Pancreas (tissue), 10 donors: ENCODE measurements at places on chromosomes 7 and 10. TPM values are rescaled to one million over a fixed set of nuclear protein-coding genes. Genes with fewer than 3 reads are reported as not detected.

The ITIH2 gene
- not detected for total RNA-seq

The MDFIC gene
- 10.3 TPM for total RNA-seq

The SORBS1 gene
- total RNA-seq = 14.4 TPM

The LRRC18 gene
- not detected for total RNA-seq

The MGAM2 gene
- 8.9 TPM for total RNA-seq

The MEOX2 gene
- 0.38 TPM for total RNA-seq

The AKR1D1 gene
- not detected for total RNA-seq

The TMEM130 gene
- 1.0 TPM for total RNA-seq

The ANKRD2 gene
- 0.22 TPM for total RNA-seq

GRCh38 chr10:86333826-86334487, 32.6 kb downstream of the GRID1 start:
- no peak overlapping the region for H3K27ac ChIP-seq
- H3K27me3 ChIP-seq = no peaks in the 10 kb centered on the region
- H3K36me3 ChIP-seq = no peaks in the 10 kb centered on the region

- no peak for DNase-seq
- H3K4me1 ChIP-seq = no peaks in the 10 kb centered on the region
- H3K27ac ChIP-seq = no peak overlapping the region
- H3K36me3 ChIP-seq = no peaks in the 10 kb centered on the region
- H3K4me3 ChIP-seq = no peak overlapping the region
These were observed 105.9 kb upstream of the LSM8 start for GRCh38 chr7:118078015-118078414.

GRCh38 chr7:65251851-65252620, 121.6 kb upstream of the ZNF92 start:
- peak overlapping the region; percentile 71 for H3K4me3 ChIP-seq
- no peaks in the 10 kb centered on the region for H3K4me1 ChIP-seq
- peak; percentile 69 for DNase-seq
- H3K27me3 ChIP-seq = no peaks in the 10 kb centered on the region

- no peak overlapping the region for H3K27ac ChIP-seq
- no peak overlapping the region for H3K4me3 ChIP-seq
- no peaks in the 10 kb centered on the region for H3K36me3 ChIP-seq
- H3K27me3 ChIP-seq = no peaks in the 10 kb centered on the region
- H3K4me1 ChIP-seq = no peaks in the 10 kb centered on the region
- DNase-seq = no peak
These were observed 23.4 kb downstream of the AIFM2 start for GRCh38 chr10:70109064-70109729.

- no peaks in the 10 kb centered on the region for H3K36me3 ChIP-seq
- H3K27ac ChIP-seq = no peak overlapping the region
- H3K4me1 ChIP-seq = peaks cover 3% of the 10 kb centered on the region
- DNase-seq = no peak
- H3K4me3 ChIP-seq = no peak overlapping the region
These were observed 28.1 kb upstream of the NPVF start for GRCh38 chr7:25256333-25256819.

DNA sequence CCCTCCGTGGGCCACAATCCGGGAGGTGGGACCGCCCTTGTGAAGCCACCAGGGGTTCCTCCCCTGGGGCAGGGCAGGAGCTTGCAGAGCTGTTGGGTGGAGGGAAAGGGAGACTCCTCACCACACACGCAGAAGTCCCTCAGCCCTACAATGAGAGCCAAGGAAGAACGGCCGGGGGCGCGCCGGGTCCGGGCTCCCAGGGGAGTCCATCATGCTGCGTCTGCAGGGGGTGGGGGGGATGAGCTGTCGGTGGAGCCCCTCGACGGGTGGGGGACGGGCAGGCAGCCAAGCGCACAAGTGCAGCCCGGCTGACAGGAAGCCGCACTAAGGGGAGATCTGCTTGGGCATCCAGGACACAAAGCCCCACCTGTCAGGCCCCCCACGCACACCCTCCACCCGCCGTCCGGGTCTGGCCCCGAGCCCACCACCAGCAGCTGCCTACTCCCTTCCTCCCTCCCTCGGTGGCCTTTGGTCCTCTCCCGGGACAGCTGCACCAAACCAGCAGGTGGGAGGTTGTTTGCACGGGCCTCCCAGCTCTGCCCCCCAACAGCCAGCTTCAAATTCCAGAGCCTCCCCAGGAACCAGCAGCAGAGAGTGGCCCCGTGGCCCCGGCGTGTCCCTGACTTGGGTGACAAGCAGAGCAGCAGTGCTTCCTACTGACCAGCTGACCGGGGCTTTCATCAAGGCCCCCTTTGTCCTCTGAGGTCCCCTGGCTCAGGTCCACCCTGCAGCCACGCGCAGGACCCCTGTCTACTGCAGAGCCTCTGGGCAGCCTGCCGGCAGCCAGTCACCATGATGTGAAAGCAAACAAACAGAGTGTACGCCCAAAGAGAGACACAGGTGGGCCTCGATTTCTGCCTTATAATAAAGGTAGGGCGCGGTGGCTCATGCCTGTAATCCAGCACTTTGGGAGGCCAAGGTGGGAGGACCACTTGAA, 50.3 kb downstream of the HIP1 start:
- no peaks in the 10 kb centered on the region for H3K27me3 ChIP-seq
- DNase-seq = peak; percentile 47
- H3K4me1 ChIP-seq = no peaks in the 10 kb centered on the region
- H3K4me3 ChIP-seq = no peak overlapping the region
- H3K27ac ChIP-seq = no peak overlapping the region

DNA sequence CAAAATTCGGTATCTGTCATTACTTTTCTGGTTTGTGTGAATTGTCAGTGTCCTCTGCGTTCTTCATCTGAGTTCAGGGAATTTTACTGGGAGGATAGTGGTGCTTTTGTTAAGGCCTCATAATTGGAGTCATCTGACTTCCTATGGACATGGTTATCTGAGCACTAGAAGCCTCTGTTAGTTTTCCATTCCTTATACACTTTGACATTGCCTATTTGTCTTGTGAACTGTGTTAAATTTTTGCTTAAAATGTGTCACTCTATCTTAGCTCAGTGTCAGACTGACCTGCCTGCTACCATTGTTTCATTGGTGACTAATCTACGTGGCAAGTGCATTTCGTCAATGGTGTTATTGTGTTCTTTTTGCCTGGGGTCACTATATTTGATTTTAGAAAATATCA, 253.3 kb downstream of the SEMA3A start:
- H3K27me3 ChIP-seq = no peaks in the 10 kb centered on the region
- DNase-seq = no peak
- H3K4me1 ChIP-seq = no peaks in the 10 kb centered on the region
- no peak overlapping the region for H3K4me3 ChIP-seq
- no peak overlapping the region for H3K27ac ChIP-seq
- no peaks in the 10 kb centered on the region for H3K36me3 ChIP-seq

DNA sequence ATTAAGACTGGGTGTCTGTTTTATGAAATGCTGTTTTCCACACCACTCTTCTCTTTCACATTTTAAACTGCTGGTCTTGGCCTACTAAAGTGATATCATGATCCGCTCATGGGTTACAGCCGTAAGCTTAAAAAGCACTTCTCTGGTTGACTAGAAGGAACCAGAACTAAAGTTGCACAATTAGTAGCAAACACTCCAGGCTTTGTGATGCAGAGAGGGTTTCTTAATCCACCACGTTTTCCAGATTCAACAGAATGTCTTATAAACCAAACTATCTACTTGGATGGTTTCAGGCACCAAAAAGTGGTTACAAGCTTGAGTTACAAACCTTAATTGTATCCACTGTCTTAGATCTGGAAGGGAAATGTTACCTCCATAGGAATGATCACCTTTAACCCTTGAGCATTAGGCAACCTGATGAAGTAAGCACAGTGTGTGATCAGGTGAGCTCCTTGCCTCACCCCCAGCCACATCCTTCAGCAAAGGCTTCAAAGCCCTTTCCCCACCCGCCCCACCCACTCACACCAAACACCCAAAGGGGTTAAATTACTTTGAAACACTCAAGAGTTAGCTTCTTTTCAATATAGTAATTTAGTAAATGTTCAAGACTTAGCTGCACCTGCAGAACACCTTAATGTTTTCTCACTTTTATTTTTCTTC, 3.5 kb downstream of the ELMO1 start:
- no peaks in the 10 kb centered on the region for H3K36me3 ChIP-seq
- no peaks in the 10 kb centered on the region for H3K4me1 ChIP-seq
- H3K27ac ChIP-seq = peak overlapping the region; percentile 2

GRCh38 chr10:77609781-77610272, 27.8 kb downstream of the KCNMA1 start:
- no peaks in the 10 kb centered on the region for H3K36me3 ChIP-seq
- H3K4me1 ChIP-seq = no peaks in the 10 kb centered on the region
- H3K27me3 ChIP-seq = no peaks in the 10 kb centered on the region
- no peak overlapping the region for H3K4me3 ChIP-seq

GRCh38 chr10:79144351-79145173, 75.8 kb downstream of the ZMIZ1 start:
- H3K36me3 ChIP-seq = peaks cover 7% of the 10 kb centered on the region
- H3K27me3 ChIP-seq = no peaks in the 10 kb centered on the region
- H3K27ac ChIP-seq = peak overlapping the region; percentile 11
- no peak overlapping the region for H3K4me3 ChIP-seq

GRCh38 chr7:44964384-44964830, 14.4 kb downstream of the MYO1G start:
- no peak for DNase-seq
- peaks cover 5% of the 10 kb centered on the region for H3K27me3 ChIP-seq
- H3K4me3 ChIP-seq = no peak overlapping the region
- peaks cover 6% of the 10 kb centered on the region for H3K4me1 ChIP-seq
- H3K36me3 ChIP-seq = no peaks in the 10 kb centered on the region

GRCh38 chr10:4426866-4427265, 399.1 kb upstream of the AKR1E2 start:
- H3K4me1 ChIP-seq = no peaks in the 10 kb centered on the region
- no peaks in the 10 kb centered on the region for H3K36me3 ChIP-seq
- DNase-seq = no peak
- H3K27me3 ChIP-seq = no peaks in the 10 kb centered on the region
- no peak overlapping the region for H3K4me3 ChIP-seq

DNA sequence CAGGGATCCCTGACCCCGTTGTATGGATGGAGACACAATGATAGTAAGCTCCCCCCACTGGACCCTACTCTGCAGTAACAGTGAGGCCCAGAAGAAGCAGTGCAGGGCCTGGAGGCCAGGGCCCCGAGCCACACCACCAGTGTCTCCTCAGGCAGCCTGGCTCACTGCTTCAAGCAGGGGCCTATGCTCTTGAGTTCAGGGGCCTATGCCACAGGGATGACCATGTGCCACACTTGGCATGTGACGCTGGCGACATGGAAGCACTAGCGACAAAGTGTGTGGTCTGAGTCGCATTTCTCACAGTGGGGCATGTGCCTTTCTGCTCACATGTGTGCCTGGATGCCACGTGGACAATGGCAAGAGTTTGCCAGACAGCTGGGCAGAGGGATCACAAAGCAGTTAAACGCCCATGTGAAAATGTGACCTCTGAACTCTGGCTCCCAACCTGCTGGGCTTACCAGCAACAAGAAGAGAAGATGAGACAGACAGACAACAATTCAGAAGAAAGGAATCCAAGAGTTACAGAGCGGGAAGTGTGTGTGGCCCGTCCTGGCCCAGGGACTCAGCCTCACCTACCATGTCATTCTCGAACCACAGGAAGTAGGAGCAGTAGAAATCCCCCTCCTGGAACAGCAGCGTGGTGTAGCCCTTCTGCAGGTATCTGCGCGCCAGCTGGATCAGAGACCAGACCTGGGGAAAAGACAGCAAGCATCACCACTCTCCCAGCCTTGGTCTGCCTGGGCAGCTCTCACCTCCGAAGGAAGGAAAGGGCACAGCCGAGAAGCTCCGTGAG, 4.7 kb upstream of the PYROXD2 start:
- H3K4me1 ChIP-seq = peaks cover 6% of the 10 kb centered on the region
- DNase-seq = no peak
- no peaks in the 10 kb centered on the region for H3K27me3 ChIP-seq
- H3K36me3 ChIP-seq = peaks cover 33% of the 10 kb centered on the region
- no peak overlapping the region for H3K4me3 ChIP-seq

GRCh38 chr7:22983257-22983855, 30.6 kb downstream of the HYCC1 start:
- H3K27ac ChIP-seq = no peak overlapping the region
- H3K4me1 ChIP-seq = no peaks in the 10 kb centered on the region
- H3K36me3 ChIP-seq = no peaks in the 10 kb centered on the region
- H3K4me3 ChIP-seq = no peak overlapping the region

DNA sequence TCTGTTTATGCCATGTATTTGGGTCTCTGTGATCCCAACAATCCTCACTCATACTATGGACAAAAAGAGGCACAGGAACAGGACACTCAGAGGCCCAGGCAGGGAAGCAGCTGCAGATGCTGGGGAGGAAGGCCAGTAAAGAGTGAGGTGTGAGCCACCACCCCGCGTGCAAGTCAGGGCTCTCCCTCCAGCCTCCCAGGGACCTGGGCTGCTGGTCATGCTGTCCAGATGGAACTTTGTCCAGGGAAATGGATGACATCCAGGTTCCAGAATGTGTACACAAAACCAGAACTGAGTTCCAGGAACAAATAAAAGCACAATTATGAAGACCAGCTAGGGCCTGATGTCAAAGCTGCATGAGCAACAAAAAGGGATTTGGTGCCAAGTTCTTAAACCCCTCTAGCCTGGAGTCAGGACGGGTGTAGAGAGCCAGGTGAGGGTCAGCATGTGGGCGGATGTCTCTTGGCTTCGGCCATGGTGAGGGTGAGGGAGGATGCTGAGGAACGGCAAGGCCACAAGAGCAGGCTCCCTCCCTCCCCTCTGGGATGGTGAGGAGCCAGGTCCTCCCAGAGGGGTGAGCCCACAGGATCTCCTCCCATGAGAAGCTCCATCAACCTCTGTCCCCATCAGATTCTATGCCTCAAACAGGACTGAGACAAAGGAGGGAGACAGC, 739.7 kb downstream of the PARD3 start:
- no peak overlapping the region for H3K27ac ChIP-seq
- no peak overlapping the region for H3K4me3 ChIP-seq
- no peaks in the 10 kb centered on the region for H3K36me3 ChIP-seq
- no peaks in the 10 kb centered on the region for H3K27me3 ChIP-seq
- no peaks in the 10 kb centered on the region for H3K4me1 ChIP-seq
- no peak for DNase-seq

GRCh38 chr10:124299696-124300095, 119.0 kb downstream of the OAT start:
- H3K4me3 ChIP-seq = no peak overlapping the region
- H3K27me3 ChIP-seq = no peaks in the 10 kb centered on the region
- no peaks in the 10 kb centered on the region for H3K36me3 ChIP-seq
- DNase-seq = no peak

GRCh38 chr10:48531486-48531885, 73.4 kb downstream of the ARHGAP22 start:
- H3K27ac ChIP-seq = no peak overlapping the region
- DNase-seq = no peak
- H3K4me1 ChIP-seq = no peaks in the 10 kb centered on the region
- no peak overlapping the region for H3K4me3 ChIP-seq
